ENCODE measurements at places on chromosomes 13 and 19.

DNA sequence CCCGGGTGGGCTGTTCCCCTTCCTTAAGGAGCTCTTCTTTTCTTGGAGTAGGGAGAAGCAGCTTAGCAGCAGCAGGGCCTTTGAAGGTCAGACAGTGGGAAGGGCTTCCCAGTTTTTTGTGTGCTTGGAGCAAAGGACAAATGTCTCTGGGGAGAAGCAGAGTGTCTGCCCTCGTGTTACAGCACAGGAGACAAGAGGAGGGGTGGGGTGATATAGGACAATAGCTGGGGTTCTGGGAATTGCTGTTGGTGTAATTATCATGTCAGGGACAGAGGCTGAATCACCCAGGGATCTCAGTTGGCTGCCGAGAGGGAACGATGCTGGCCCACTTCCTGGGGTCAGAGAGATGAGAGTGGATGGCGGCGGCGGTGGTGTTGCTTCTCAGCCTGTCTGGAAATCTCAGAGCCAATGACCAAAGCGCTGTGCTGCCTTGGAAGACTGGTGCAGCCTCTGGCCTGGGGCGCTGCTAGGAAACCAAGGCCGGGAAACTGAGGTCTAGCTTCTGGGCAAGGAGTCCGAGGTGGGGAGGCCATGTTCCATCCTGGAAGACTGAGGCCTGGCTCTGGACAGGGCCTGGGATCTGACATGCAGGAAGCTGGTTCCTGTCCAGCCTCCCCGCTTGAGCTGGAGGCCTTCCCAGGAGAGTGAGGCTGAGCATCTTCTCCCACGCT is 1.2 kb downstream of the INAFM1 start:
- no peak for DNase-seq

DNA sequence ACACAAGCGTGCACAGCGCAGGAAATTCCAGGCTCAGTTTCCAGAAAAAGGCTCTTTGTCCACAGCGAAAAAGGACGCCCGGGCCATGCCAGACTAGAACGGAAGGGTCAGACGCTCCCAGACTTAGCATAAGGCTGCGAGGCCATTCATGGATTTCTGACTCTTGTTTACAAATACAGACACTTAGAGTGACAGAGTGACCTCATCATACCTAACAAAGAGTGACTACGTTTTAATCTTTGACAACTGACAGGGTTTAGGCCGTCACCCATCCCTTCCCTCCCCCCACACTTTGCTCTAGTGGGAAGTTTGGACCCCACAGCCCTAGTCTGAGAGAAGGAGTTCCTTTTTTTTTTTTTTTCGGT is 418 bp upstream of the ZNF709 start:
- no peak for DNase-seq

GRCh38 chr19:31402529-31403316 is 53.5 kb upstream of the TSHZ3 start:
- no peak for DNase-seq

DNA sequence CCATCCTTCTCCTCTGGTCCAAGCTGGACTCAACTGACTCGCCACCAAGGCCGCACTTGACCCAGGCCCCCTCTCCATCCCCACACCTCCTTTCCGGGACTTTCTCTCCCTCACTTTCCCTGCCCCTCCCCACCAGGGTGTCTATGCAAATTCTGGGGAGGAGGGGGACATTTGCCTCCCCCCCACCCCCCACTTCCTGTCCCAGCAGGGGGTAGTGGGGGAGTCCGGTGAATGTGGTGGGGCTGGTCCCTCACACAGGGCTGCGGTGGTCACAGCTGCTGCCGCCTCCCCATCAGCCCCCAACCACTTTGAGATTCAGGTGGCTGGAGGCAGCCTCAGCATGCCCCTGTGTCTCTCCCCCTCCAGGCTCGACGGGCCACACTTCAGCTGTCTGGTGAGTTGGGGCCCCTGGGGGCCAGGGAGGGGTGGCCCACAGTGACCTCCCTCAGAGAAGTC is 870 bp downstream of the SPIB start:
- no peak for DNase-seq

GRCh38 chr13:46656786-46657185 is 103.8 kb downstream of the LRCH1 start:
- DNase-seq: no peak

DNA sequence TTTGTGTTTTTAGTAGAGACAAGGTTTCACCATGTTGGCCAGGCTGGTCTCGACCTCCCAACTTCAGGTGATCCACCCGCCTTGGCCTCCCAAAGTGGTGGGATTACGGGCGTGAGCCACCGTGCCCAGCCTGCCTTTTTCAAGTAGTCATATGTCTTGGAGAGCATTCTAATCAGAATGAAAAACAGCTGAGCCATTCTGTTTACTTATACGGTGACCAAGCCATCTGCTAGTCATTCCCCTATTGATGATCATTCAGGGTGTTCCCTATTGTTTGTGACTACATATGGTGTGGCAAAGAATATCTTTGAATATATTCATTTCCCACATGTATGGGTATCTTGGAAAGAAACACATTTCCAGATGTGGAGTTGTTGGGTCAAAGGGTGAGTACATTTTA is 17.2 kb downstream of the BLOC1S3 start:
- DNase-seq: no peak

GRCh38 chr13:32951580-32951979 is 64.6 kb upstream of the KL start:
- no peak for DNase-seq

GRCh38 chr13:110850840-110851239 is 64.0 kb downstream of the ANKRD10 start:
- no peak for DNase-seq

- DNase-seq: no peak
Observed at GRCh38 chr13:72170571-72170970, 303.6 kb upstream of the DACH1 start.

GRCh38 chr13:111552891-111553655 is 232.6 kb downstream of the TEX29 start:
- no peak for DNase-seq

- DNase-seq: no peak
Observed at GRCh38 chr13:22837980-22838647, 342.7 kb upstream of the SGCG start.

- peak; percentile 21 for DNase-seq
Observed at GRCh38 chr19:9885077-9885552, 50.0 kb downstream of the PIN1 start.

Data from nucleus accumbens (tissue), 56 donors.